ENCODE measurements at places on chromosomes 12 and 14.

- DNase-seq, result no peak
These were observed 2.6 kb upstream of the KRT71 start for GRCh38 chr12:52555577-52555976.

DNA sequence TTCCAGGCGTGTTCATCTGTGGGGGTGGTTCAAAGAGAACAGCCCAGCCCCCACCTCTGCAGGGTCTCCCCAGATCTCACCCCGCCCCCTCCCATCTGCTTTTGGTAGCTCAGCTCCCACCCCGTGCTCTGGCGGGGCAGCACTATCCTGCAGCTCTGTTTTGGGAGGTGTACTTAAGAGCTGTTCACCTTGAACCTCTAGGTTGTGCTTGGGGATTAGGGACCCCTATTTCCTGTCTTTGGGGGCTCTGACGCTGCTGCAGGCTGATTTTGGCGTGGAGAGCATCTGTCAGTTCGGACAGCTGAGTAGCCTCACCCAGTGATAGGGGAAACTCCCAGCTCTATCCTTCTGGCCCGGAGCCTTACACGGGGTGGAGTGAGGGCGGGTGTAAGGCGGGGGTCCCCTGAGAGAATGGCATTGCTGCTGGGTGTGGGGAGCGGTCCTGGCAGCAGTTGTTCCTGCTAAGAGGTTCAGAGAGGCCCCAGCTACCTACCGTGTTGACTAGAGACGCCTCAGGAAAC, 765 bp downstream of the TMEM120B start:
- DNase-seq, result no peak

- peak; percentile 15 for DNase-seq
These were observed 162.7 kb upstream of the TMTC2 start for GRCh38 chr12:82523996-82524395.

DNA sequence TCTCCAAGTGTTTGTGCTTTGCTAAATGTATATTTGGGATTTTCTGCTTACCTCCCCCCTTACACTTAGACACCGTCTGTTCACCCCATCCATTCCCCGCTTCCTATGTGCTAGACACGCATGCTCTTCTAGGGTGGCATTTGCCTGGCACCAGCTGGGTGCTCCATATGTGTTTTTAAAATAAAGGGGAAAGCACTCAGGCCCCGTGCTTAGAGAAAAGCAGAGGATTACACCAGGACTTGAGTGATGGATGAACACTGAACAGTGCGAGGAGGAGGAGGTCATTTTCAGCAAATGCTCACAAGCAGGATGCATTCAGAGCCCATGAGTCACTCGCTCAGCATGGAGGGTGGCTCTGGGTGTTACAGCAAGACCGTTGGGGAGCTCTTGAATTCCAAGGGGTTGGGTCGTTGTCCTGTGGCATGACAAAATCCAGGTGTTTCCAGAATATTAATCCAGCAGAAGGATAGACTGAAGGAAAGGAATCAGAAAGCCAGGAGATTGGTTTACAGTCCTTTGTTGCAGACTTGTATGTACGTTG, 2.9 kb upstream of the BDKRB1 start:
- DNase-seq, result peak; percentile 47

DNA sequence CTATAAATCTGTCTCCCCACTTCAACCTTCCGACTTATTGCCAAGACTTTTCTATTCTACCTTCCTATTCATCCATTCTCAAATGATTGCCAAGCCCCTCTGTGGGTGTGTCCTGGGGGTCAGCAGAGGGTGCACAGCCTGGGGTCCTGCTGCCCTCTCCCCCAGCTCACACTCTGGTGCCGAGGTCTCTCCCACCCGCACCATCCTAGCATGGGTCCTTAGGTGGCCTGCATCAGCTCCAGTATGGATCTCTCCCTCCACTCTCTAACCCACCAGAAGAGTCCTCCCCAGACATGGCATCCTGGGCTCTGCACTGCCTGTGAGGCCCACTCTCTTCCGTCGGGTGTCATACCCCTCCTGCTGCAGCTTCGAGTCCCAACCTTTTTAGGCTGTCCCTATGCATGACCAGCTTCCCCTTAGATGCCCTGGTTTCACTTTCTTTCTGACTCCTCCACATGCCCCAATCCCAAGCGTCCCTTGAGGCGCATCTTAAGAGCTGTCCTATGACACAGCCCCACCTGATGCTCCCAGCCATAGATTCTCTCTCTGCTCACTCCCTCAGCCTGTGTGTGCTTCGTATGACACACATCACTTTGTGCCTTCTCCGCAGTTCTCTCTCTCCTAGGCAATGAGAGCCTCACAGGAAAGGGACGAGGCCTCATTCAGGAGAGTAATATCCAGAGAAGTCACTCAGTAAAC, 43.9 kb downstream of the GIT2 start:
- DNase-seq, result no peak

DNA sequence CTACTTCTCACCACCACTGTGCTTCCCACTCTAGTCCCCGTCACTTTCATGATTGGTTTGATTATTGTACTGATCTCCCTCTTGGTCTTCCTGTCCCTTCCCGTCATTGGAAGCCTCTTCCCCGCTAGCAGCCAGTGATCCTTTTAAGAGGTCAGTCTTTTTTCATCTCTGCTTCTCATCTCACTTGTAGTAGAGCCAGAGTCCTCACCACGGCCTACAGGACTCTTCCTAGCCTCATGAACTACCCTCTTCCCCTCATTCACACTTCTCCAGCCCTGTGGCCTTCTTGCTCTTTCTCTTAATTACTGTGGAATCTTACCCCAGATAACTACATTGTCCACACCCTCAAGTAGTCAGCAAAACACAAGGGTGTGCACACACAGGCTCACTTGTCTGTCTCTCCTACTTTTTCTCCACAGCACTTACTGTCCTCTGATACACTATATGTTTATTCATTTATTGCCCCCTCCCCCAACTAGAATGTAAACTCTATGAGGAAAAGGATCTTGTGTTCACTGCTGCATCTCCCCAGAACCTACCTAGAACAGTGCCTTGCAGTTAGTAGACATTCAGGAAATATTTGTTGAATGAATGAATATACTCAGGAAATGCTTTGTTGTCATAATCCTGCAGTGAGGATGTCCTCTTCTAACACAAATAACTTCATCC, 66.3 kb downstream of the CKB start:
- no peak for DNase-seq

DNA sequence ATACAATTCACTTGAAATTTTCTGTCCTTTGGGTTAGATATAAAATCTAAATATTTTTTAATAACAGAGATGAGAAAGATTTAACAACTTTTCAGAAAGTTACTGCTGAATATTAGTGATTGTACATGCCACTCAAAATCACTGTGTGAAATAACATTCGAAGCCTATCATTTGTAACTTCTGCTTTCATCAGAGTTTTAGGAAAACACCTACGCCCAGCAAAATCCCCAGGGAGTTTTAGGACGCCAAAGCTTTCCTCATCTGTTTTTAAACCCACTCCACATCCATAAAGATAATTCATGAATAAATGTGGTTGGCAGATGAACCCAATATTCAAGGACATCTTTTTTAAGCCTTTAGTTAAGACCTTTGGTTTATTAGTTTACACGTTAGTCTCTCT, 23.9 kb downstream of the TC2N start:
- no peak for DNase-seq

GRCh38 chr12:21456291-21456780, 18.9 kb downstream of the PYROXD1 start:
- peak; percentile 10 for DNase-seq

DNA sequence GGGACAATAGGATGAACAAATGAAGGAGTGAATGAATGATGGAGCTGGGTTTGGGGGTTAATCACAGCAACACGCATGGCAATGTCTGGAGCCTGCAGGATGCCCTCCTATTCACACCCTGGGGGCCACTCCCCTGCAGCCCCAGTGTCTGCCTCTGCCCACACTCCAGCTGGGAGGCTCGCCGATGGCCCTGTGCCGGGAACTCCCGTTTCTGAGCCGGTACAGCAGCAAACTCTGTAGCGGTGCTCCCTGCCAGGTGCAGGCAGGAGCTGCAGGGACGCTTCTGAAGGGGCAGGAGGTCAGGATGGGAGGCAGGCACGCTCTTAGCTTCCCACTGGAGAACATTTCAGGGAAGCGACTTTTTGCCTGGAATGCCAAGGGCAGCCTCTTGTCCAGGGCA, 55.4 kb upstream of the NCOR2 start:
- DNase-seq, result no peak

- no peak for DNase-seq
These were observed 34.0 kb upstream of the HECTD1 start for GRCh38 chr14:31241450-31242114.

DNA sequence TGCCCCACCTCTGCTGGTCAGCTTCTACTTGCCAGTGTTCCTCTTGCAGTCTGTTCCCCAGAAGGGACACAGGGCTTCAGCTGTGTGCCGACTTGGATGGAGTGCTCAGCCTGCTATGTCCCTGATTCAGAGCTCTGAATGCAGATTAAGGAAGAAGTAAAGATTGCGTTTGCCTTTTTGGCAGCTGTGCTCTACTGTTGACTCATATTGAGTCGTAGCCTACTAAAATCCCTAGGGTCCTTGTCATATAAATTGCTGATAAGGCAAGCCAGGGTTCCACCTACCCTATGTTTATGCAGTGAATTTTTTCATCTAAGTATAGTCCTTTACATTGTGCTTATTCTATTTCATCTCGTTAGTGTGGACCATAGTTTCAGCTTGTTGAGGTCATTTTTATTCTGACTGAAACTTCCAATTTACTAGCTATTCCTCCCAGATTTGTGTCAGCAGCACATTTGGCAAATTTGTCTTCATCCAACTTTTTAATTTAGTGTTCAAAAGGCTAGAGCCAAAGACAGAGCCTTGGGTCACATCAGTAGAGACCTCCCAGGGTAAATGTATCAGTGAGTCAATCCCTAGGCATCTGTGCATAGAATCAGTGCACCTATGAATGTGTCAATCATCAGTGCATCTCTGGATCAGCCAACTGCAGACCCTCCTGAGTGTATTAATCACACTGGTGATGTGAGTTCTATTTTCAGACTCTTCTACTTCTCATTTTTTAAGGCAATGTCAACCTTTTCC, 31.9 kb downstream of the CACNA1C start:
- peak; percentile 38 for DNase-seq

- no peak for DNase-seq
These were observed 13.2 kb upstream of the SELPLG start for GRCh38 chr12:108646600-108647579.

DNA sequence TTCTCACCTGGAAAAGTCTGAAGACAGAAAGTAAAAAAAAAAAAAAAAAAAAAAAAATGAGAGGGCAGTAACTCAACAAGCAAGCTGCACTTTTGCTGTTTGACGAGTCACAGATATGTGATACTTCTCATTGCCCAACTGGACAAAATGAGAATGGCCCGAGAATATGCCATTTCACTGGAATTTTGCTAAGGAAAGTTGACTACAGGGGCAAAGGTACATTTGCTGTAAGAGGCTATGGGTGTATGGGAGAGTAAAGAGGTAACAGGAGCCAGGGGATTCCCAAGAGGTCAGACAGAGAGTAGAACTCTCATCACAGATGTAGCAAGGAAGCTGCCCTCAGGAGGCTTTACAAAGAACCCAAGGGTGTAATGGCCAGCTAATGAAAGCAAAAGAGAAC, 22.9 kb downstream of the KIF21A start:
- DNase-seq, result peak; percentile 14

- no peak for DNase-seq
These were observed 22.2 kb downstream of the CCDC63 start for GRCh38 chr12:110869026-110869425.

- DNase-seq, result no peak
These were observed 9.8 kb upstream of the SERPINA5 start for GRCh38 chr14:94571395-94571794.

Measured in PC-3 (cell line).